Islet precursor cell (in vitro differentiated cells): ENCODE measurements at places on chromosomes 16 and 17.

- peak; percentile 91 for DNase-seq
Observed at GRCh38 chr16:57519796-57520360, 16.5 kb downstream of the CCDC102A start.

- no peak for DNase-seq
Observed at GRCh38 chr16:9264067-9264466, 172.6 kb downstream of the HAPSTR1 start.

DNA sequence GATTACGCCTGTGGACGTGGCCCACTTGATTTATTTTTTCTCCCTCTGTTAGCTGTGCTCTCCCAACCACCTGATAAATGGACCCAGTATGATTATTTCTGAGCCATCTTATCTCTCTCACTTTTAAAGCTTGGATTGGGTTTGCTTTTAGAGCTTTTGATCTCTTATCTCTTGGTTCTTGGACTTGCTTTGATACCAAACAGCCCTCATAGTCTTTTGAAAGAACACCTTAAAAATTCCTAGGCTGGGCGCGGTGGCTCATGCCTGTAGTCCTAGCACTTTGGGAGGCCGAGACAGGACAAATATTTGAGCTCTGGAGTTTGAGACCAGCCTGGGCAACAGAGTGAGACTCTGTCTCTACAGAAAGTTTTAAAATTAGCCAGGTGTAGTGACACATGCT is 25.8 kb downstream of the SMTNL2 start:
- DNase-seq, result peak; percentile 71

DNA sequence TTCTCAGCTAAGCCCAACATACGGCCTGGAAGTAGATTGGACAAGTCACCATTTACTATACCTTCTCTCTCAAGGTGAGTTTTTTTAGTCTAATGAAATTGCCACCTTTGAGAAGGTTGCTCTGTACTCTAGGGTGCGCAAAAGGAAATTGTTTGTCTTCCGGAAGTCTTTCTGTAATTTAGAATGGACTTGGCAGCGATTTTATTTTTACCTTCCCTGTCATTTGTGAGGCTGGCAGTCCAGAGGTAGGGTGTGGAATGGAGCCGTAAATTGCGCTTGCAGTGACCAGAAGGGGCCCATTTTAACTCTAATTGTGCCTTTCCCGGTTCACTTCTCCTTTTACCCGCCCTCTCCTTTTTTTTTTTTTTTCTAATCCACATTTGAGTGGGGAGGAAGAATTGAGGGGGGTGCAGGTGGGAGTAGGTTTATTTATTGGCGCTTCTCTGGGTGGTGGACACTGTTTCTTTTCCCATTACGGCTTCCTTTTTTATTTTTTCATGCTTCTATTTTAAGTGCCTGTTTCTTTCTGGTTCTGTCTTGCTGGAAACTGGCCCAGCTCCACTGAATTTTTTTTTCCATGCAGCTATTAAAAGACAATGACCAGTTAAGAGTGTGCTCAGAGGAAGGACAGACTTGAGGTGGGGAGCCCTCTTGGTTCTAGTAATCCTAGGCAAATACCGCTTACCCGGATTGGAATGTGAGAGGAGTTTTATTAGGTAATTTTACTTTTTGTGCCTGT is 89.7 kb upstream of the CLEC18A start:
- no peak for DNase-seq

- DNase-seq, result no peak
Observed at GRCh38 chr16:72001180-72001874, 1.1 kb upstream of the PKD1L3 start.

DNA sequence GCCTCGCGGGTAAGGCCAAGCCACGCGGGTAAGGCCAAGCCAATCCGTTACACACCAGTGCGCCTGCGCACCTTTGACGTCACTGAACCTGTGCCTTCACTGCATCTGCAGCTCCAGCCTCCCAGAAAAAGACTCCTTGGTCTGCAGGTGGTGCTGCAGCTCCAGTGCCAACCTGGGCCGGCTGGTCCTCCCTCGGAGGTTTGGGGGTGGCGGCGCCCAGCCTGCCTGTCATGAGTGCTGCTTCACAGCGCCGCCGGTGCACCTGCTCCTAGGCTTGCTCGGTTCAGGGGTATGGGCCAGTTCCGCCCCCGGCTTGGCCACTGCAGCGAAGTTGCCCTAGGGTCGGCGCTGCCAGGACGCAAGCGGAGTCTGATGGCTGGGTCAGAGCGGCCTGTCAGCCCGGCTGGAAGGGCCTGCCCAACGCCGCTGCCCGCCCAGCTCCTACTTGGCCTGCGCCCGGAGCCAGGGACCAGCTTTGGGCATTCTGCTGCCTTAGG is 146.6 kb downstream of the USP22 start:
- no peak for DNase-seq

GRCh38 chr17:74643826-74644225 is 20.3 kb upstream of the CD300E start:
- no peak for DNase-seq

DNA sequence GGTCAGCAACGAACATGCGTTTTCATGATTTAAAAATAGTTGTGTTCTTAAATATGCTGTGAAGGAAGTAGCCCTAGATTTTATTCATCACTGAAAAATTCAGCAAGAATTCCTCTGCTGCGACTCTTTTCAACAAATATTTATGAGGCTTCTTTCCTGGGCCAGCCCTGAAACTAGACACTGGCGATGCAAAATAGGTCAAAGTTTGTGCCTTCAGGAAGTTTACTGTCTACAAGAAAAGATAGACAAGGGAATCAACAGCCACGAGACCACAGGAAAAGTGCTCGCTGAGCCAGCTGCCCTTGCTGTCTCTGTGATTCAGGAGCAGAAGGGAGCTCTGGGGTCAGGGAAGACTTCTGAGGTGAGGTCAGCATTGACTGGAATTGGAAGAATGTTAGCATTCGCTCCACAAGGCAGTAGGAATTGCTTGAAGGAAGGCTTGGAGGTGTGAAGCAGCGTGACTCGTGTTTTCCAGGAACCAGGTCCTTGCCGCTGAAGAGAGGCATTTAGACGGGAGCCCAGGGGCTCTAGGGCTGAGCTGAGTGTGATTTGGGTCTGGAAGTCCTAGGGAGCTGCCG is 1.9 kb upstream of the RPL26 start:
- DNase-seq, result peak; percentile 100

DNA sequence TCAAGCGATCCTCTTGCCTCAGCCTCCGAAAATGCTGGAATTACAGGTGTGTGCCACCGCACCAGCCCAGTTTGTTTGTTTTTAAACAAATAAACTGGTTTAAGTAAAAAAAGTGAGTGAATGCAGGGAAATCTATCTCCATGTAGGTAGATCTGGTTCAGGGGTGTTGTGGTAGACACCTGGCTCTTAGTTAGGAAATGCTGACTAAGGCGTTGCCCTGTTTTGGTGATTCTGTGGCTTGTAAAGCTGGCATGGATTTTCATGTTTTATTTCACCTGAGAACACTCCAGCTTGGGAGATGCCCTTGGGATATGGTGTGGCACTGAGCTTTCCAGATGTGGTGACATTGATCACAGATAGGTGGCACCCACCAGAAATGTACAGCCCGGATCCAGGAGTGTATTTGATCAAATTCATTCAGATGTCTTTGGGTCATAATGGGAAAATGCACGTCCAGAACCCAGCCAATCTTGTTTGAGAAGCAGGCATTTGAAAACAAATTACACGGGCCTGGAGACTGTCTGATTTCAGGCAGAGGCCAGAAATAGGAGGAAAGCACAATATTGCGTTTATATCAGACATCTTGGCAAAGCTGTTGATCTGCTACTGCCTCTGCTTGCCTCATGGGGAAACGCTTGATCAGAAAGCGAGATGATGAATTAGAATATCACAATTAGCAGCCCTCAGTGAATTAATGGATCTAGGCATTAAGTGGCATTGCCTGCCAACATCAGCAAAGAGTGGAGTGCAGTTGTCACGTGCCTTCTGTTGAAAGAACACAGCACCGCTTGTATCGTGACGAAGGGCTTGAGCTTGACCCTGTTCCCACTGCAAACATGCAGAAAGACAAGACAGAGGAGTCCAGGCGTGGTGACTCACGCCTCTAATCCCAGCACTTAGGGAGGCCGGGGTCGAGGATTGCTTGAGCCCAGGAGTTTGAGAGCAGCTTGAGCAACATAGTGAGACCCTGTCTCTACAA is 7.3 kb upstream of the IL34 start:
- DNase-seq, result peak; percentile 97

DNA sequence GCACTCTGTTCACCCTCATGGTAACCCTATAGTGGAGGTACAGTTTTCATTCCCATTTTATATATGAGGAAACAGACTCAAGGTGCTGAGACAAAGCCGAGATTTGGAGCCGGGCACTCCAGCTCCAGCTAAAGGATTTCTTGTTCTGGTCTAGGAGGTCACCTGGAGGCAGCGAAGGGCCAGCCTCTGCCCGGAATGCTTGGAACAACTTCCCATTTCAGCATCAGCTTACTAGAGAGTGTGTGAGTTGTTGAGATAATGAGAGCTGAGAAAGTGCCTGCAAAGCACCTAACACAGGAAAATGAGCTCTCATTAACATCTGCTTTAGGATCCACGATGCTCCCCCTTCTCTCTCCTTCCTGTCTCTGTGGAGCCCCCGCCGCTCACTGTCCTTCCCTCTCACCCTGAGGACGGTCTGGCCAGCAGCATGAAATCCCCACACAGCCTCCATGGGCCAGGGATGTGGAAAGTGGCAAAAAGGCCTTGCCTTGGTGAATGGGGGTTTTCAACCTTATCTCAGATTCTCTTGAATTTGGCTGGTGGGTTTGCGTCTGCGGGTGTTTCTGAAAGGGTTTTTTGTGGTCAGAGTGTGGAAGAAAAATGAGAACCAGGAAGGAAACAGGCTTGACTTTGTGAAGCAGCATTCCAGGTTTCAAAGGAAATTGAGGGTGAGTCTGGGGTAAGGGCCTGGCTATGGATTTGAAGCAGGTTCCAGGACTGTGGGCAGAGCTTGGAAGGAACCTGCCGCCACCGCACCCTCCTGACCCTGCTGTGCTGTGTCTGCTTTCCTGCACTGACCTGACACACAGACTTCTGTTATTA is 178.7 kb downstream of the FOXL1 start:
- DNase-seq, result peak; percentile 66

DNA sequence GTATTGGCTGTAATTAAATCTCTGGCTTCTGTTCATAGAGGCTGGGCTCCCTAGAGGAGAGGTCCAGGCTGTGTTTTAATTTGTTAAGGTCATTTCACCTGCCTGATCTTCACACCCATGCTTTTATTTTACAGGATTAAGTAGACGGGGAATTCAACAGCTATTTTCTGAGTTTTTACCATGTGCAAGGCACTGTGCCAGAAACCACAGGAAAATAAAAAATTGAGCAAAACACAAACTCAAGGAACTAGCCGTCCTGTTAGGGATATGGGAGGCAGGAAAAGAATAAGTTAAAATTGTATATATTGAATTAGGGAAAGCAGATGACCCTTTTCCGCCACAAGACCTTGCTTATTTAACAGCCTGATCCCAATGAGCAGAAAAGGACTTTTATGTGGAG is 29.1 kb downstream of the HS3ST3A1 start:
- no peak for DNase-seq

- no peak for DNase-seq
Observed at GRCh38 chr17:72887917-72888316, 204.6 kb downstream of the SLC39A11 start.

GRCh38 chr17:65688307-65688706 is 126.9 kb upstream of the AXIN2 start:
- no peak for DNase-seq

GRCh38 chr16:4970010-4970409 is 11.9 kb downstream of the SEC14L5 start:
- DNase-seq, result no peak

- no peak for DNase-seq
Observed at GRCh38 chr16:50996166-50996829, 154.8 kb downstream of the SALL1 start.

DNA sequence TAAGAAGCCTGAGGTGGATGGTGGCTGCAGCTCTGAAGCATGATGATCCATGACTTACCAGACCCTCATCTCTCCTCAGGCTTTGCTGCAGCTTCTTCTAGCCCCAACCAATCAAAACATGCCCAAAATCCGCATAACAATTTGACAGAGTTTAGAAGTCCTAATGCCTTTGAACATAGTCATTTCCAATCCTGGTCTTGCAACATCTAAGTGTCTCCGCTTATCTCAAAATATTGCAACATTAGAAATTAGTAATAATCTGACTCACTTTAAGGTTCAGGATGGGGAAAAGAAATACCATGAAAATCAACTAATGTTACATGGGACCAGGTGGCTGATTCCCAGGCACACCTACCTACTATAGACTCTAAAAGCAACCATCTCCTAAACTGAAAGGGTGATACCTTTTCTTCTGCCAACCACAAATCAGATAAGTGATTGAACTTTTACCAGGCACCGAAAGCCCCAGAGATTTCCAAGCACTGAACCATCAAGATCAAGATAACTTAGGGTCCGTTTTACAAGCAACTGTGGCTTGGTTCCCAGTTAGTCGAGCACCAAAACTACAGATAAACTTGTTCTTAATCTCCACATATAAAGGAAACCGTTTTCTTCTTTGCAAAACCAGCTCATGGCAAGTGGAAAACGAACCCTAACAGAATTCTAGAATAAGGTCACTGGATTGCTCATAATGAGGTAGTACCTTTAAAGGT is 14.0 kb downstream of the ERN1 start:
- DNase-seq, result no peak

GRCh38 chr17:14303343-14304221 is 2.7 kb downstream of the HS3ST3B1 start:
- DNase-seq, result peak; percentile 66

DNA sequence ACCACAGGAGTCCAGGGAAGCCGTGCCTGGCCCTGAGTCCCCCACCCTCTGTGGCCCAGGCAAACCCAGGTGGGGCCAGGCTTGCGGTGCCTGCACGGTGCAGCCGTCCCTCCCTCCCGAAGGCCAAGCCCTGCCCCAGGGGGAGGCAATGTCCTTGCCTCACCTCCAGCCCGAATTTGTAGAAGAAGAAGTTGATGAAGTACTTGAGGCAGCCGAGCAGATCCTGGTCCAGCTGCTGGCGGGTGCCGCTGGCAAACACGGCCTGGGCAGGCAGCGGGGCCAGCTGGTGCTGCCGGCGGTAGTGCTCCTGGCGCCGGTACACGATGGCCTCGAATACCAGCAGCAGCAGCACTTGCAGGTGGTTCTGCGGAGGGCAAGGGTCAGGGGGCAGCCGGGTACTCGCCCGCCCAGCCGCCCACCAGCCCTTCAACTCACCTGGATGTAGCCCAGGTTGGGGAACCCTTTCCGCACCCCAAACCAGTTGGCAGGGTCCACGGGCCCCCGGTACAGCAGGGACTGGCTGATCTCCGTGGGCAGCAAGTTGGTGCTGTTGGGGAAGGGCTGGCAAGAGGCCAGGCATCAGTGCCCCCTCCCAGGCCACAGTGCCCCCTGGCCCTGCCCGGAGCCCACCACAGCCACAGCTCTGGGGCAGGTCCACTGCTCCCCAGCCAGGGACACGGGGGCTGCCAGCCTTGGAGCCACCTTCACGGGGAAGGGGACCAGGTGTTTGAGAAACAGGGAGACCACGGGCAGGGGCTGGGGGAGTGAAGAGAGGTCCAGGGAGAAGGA is 26.1 kb downstream of the CTU2 start:
- DNase-seq, result no peak

GRCh38 chr16:9523994-9524393 is 432.6 kb downstream of the HAPSTR1 start:
- DNase-seq, result no peak
